ENCODE measurements at places on chromosomes 6 and 20.

DNA sequence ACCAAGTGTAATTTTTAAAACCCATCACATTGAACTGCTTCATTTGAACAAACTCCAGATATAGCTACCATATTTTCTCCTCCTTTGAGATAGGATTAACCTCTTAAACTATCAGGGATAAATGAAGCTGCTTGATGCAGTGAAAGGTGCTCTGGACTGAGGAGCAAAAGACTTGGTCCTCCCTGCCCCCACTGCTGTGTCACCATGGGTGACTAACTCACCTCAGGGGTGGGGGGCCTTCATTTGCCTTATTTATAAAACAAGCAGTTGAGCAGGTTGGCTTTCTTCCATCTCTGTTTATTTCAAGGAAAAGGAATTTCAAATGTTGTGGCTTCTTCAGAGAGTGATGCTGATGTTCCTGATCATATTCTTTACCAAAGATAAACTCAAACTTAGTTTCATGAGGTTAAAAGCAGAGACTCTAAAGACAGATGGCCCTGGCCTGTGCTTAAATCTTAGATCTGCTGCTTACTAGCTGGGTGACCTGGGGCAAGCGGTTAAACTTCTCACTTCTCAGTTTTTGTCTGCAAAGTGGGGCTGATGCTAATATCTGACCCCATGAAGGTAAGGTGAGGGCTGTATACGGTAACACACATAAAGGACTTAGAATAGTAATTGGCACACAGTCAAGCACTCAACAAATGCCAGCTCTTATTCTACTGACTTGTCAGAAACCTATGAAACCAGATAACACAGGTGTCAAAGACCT lies 50.5 kb downstream of the FHL5 start:
- DNase-seq = no peak

DNA sequence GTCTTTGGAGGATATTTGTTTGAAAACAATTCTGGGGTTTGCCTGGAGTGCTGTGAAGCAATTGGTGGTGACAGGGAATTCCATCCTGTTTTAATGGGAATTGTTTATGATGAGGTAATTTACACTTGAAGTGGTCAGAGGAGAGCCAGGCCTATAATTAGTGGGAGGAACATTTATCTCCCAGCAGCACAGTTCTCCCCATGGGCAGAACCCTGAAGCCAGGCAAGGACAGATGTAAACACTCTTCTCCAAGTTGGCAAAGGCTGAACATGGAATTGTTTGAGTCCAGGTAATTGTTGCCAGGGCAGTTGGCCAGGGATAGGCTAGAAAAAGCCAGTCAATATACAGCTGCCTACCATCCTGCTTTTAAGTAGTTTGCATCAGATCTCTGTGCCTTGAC lies 789.7 kb downstream of the FRK start:
- DNase-seq = no peak

DNA sequence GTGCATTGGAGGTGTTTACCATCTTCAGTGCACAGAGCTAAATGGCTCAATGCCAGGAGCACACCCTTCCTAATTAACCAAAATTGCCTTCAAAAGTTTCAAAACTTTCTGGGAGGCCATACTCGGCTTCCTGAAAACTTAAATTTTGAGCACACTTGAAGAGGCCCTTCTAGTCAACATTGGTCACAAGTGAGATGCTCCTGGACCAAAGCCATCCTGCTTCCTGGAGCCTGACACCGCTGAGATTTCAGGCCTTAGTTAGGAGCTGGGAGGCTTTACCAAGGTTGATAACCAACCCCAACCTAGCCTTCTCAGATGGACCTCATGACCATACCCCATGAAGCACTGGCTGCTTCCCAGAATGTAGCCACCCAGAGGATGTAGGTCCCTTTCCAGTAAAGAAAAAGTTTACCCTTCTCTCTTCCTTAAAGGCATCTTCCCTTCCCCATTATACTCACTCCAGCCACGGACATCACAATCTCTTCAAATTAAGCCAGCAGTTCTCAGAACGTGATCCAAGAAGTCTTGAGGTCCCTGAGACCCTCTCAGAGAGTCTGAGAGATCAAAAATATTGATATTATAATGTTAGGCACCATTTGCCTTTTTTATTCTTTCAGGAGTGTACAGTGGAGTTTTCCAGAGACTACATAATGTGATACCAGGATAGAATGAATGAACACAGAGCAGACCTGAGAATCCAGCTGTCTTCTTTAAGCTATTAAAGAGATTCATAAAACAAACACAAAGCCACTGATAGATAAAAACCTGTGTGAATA lies 32.8 kb upstream of the SPTLC3 start:
- no peak for DNase-seq

GRCh38 chr6:1615853-1616420 lies 6.2 kb downstream of the FOXC1 start:
- DNase-seq = no peak

GRCh38 chr6:164208371-164208770 lies 793.9 kb downstream of the QKI start:
- no peak for DNase-seq

DNA sequence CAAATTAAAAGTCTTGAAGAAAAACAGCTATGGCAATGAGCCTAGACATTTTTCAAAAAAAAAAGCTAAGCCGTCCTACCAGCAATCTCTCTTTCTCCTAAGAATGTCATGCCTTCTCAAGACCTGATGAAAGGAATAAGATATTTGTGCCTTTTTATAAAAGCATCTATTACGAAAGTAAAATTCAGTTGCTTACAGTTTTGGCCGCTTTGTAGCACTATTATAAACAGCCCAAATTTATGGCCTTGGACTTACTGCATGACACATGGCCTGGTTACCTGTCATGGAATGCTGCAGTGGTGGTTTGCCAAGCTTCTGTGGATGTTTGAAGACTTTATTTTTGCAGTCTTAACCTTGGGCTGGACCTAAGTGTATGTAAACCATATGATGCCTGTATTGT lies 22.2 kb upstream of the VAPB start:
- DNase-seq = no peak

DNA sequence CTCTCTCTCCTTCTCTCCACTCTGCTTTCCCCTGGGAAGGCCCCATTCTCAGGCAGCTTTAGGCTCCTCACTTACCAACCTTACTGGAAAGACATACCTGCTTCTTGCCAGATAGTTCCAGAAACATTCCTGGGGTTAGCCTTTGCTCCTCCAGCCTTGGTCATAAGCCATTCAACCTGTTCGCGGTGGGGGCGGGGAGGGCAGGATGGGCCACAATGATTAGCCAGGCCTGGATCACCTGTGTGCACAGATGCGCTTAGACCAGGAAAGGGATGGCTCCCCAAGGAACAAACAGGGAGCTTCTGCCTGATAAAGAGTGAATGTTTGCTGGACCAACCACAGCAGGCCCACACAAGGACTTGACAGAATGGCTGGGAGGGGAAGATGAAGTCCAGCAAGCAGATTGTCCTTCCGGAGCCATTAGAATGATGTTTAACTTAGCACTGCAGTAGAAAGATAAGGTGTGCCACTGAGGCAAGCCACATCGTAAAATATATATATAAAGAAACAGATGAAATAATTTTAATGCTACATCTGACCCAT lies 57.7 kb upstream of the CDKAL1 start:
- no peak for DNase-seq

DNA sequence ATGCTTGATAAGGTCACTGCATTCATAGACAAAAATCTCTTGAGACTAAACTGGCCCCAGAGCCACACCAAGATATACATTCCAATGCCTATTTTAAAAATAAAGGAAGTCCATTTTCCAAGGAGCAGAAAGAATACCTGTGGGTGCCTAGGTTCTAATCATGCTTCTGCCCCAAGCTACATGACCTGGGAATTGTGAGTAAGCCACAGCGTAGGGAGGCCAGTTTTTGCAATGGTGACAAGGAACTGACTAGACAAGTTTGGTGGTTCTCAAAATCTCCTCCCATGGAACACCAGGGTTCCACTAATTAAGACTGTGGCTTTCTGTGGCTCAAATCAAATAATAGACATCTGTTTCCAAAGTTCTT lies 83.3 kb downstream of the GMDS start:
- DNase-seq = no peak

DNA sequence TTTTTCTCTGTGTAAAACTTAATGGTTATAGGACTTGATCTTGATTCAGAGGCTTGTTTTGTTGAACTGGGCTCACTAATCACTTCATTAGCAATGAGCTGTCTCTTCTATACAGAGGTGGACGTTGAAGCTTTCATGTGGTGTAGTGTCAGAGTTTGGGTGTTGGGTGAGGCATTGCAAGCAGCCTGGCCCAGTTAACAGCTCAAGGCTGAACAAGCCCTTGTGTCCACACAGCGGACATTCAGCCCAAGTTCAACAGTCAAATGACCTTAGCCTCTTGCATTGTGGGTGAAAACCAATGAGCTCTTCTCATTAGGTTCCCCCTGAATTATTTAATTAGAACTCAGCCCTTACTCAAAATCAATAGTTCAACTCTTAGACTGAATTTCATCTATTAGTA lies 12.5 kb downstream of the COL10A1 start:
- DNase-seq = no peak

- no peak for DNase-seq
Measured at GRCh38 chr6:70375882-70376281, 37.4 kb upstream of the FAM135A start.
